ENCODE measurements at places on chromosomes 4 and X.

DNA sequence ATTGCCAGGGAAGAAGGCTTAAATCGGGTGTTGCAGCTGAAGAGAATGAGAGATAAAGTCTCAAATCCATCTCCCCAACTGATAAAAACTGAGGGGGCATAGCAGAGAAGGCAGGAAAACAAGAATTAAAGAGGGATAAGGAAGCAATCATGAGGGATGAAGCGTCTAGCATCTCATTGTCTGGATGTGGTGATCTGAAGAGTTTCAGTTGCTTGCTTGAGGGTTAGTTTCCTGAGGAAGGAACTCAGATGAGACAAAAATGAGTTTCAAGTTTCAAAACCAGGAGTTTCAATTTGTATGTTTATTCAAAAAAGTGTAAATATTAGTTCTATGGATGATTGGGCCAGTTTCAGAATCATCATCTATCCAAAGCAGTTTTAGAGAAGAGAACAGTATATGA, 496.9 kb downstream of the RAB28 start:
- no peak for DNase-seq

- no peak for DNase-seq
Observed at GRCh38 chrX:94204524-94204923, 530.5 kb downstream of the FAM133A start.

GRCh38 chr4:76772498-76773106, 125.3 kb downstream of the SOWAHB start:
- no peak for DNase-seq

DNA sequence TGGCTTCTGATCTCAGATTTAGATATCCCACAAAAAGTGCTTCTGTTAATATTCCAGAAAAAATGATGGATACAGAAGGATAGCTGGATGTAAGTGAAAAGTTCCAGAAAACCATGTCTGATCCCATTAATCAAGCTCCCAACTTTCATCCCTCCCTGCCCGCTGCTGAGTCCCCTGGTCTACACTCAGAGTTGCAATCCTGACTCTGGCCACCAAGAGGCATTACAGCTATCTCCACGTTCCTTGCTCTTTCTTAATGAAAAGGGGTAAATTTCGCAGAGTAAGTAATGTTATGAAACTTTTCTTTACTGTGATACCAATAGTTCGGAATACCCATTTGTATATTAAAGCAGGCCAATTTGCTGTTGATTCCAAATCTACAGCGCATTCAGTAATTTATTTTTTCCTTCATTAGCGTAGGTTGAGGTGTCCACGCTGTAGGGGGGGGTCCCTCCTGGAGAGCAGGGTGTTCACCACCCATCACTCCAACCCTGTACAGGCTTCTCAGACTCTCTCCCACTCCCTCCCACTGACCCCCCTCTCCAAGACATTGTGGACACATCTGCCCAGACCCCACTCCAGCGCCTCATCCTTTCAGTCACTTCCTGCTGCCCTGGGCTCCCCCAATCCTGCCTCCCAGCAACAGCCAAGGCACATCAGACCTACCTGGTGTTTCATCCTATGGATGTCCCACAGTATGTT, 55.1 kb downstream of the RAB40A start:
- no peak for DNase-seq

GRCh38 chr4:73698217-73698616, 42.2 kb upstream of the CXCL8 start:
- DNase-seq, result no peak

DNA sequence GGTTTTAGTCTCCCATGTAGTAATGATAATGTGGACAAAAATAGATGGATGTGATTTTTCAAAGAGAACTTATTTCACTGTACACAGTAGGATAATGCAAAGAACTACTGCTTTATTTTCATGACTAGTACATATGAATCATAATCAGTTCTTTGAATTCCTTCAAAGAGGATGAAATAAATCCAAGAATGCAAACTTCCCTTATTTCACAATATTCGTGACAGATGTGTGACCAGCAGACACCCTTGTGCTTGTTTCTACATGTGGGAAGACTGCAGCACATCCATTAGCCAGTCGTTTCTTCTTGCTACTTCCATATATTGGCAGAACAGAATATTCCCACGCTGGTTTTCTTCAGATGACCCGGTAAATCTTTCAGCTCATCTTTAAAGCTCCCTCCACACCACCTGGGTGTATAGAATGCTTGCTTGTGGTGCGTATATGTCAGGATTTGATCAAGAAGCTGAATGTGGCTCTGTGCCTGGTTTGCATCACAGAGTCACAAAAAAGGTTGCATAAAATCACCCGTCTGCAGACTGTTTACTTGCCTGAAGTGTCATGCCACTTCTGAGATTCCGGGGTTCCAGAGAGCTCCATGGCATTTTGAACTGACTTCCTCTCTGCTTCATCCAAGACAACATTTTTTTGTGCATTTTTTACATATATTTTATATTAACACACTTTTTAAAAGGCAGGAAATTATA, 47.7 kb upstream of the FAT4 start:
- peak; percentile 65 for DNase-seq

DNA sequence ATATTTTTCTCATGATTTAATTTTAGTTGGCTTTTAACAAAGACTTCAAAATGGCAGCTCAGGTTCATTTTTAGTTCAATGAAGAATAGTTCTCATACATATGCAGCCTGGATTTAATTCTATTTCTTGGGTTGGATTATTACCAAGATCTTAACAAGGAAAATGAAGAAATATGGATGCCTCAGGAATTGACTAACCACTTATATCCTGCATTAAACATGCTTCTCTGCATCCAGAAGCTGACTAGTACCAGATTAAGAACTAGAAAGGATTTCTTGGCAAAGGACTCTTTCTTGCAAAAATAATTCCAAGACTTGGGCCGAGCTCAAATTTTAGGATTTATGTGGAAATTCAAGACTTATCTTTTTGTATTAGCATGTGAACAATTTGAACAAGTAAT, 5.6 kb upstream of the KLHL2 start:
- peak; percentile 28 for DNase-seq

DNA sequence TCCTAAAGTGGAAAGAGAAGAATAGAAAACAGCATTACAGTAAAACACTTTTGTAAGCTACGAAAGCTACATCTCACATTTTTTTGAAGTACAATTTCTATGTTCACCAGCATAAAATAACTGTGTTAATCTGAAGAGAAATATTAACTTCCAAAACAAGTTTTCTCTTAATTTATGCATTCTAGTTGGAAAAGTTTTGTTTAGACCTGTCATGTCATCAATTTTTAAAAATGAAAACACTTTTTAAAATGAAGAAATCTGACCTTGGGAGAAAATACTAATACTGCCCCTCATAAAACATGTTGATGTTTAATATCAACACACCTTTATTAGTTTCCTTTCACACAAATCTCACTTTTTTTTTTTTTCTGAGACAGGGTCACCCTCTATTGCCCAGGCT, 45.2 kb downstream of the CCDC158 start:
- no peak for DNase-seq

GRCh38 chr4:156584100-156584499, 387.5 kb downstream of the PDGFC start:
- no peak for DNase-seq

GRCh38 chr4:179521952-179522351, 2079.7 kb upstream of the AGA start:
- DNase-seq, result no peak

DNA sequence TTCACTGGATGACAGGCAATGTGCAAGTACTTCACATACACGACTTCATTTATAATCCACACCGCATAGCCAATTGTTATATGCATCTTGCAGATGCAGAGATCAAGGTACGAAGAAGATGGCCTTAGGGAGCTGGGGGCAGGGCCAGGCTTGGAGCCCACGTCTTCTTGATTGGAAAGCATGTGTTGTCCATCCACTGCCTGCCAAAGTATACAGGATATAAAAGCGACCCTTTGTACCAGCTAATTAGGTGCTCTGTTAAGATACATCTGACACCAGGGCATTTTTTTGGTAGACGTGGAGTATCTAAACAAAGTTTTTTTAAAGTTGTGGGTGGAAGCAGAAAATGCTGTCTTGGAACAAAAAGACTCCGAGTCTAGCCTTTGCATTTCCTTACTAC, 1.4 kb downstream of the C4orf36 start:
- DNase-seq, result no peak

Measured in AG04449 (cell line).